ENCODE measurements at places on chromosomes 6 and 20. TPM values are rescaled to one million over a fixed set of nuclear protein-coding genes. Genes with fewer than 3 reads are reported as not detected.

Gene LIME1
- total RNA-seq: 6.3 TPM

Gene AFDN
- 140 TPM for total RNA-seq

Gene ZNF391
- 8.4 TPM for total RNA-seq

Gene GGTLC1
- not detected for total RNA-seq

Gene MOCS1
- 15.6 TPM for total RNA-seq

Gene TAP1
- 16.7 TPM for total RNA-seq

Gene CRISP2
- total RNA-seq: 0.48 TPM

Gene SLC32A1
- not detected for total RNA-seq

Gene SLC22A2
- not detected for total RNA-seq

Gene GTF2H4
- 40.8 TPM for total RNA-seq

Gene OXT
- 1.2 TPM for total RNA-seq

Gene COL11A2
- total RNA-seq: 11.9 TPM

Gene ERVFRD-1
- not detected for total RNA-seq

Gene KHDRBS2
- total RNA-seq: 3.9 TPM

Gene DNAH8
- 0.05 TPM for total RNA-seq

Gene HLA-G
- total RNA-seq: 8.3 TPM

Gene OR10C1
- not detected for total RNA-seq

Gene SOX18
- total RNA-seq: 0.72 TPM

Gene MYLK4
- total RNA-seq: 0.65 TPM

Gene B3GALT4
- total RNA-seq: 22.2 TPM

Gene GSTA2
- total RNA-seq: 25.3 TPM

Gene TLDC2
- 0.93 TPM for total RNA-seq

Gene AIF1
- total RNA-seq: 0.59 TPM

Gene TNNC2
- not detected for total RNA-seq

Gene ULBP3
- 4.4 TPM for total RNA-seq

Gene CAGE1
- not detected for total RNA-seq

Gene PSORS1C2
- total RNA-seq: not detected

Gene TRIM15
- 1.4 TPM for total RNA-seq

Gene ADGRB3
- 2.0 TPM for total RNA-seq

Gene SLC2A10
- 15.8 TPM for total RNA-seq

Gene RSPH4A
- total RNA-seq: 4.4 TPM

Gene POM121L2
- total RNA-seq: 0.10 TPM

Gene IP6K3
- not detected for total RNA-seq

Gene TRIM40
- total RNA-seq: not detected

Gene FOXC1
- total RNA-seq: 20.8 TPM

Gene ZNF217
- 78.1 TPM for total RNA-seq

Gene HCK
- not detected for total RNA-seq

Gene FAM184A
- total RNA-seq: 3.4 TPM

Gene THBS2
- 4.2 TPM for total RNA-seq

Gene EYS
- 3.0 TPM for total RNA-seq

Gene C2
- total RNA-seq: 3.6 TPM

Gene DUSP15
- total RNA-seq: 9.1 TPM

Gene CALHM5
- 0.10 TPM for total RNA-seq

Gene CD109
- total RNA-seq: 1.3 TPM

Gene OPRM1
- total RNA-seq: not detected

Gene SAMD3
- total RNA-seq: 3.3 TPM

Gene PLTP
- total RNA-seq: 96.5 TPM

Gene TRMT6
- 11.6 TPM for total RNA-seq

Gene ZBTB46
- total RNA-seq: 13.6 TPM

Gene SLC24A3
- total RNA-seq: 12.0 TPM

Gene PSORS1C1
- not detected for total RNA-seq

Gene PLAGL1
- 42.7 TPM for total RNA-seq

Gene TCP11
- not detected for total RNA-seq
